ENCODE measurements at places on chromosomes 4 and X. TPM values are rescaled to one million over a fixed set of nuclear protein-coding genes. Genes with fewer than 3 reads are reported as not detected.

GAGE12E gene
- total RNA-seq: not detected

- no peak for DNase-seq
Measured at GRCh38 chrX:31962256-31962655, 890.4 kb upstream of the FTHL17 start.

DNA sequence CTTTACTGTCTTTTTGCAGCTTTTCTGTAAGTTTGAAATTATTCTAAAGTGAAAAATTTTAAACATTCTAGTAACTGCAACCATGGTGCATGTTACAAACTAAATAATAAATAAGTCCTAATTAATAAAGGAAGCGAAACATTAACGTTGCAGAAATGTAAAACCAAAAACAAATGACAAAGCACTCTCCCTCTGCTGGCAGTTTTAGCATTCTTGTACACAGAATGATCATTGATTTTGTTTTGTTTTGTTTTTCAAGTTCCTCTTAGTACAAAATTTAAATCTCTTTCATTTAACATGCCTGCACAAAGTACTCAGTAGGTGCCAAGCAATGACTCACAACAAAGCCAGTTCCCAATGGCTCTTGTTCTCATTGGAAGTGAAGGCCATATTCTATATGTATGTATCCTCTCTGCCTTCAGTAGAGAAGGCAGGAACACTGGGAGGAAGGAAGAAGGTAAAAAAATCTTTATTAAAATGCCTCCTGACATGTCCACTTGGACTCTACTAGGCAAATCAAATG, 13.7 kb upstream of the TMSB4X start:
- DNase-seq: no peak

DNA sequence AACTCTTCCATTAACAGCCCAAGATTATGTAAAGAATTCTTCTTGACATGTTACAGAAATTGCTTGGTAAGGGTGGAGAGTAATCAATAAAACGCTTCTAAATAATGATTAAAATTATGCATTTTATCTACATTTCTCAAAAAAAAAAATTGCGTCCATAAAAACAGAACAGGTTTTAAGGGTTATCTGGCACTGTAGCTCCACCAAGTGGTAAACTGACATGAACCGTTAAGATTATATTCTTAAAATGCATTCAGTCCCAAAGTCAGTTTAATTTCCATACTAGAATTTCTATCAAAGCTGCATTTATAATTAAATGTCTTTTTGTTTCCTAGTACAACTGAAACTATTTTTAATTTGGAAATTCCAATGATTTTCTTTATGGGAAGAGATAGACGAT, 214.0 kb upstream of the UGT8 start:
- DNase-seq: no peak

SRPX2 gene
- not detected for total RNA-seq

ADAM29 gene
- total RNA-seq: under 0.01 TPM

NMU gene
- 1.1 TPM for total RNA-seq

- DNase-seq: no peak
Measured at GRCh38 chr4:54368281-54369265, 139.5 kb downstream of the PDGFRA start.

GRCh38 chr4:892780-893179, 39.3 kb downstream of the GAK start:
- DNase-seq: no peak
